ENCODE measurements at places on chromosomes 13 and 19.
A peak's percentile ranks its signal among the peaks of the same experiment; 100 is the strongest.

GRCh38 chr13:29877456-29878078 is 27.1 kb upstream of the UBL3 start:
- DNase-seq, result no peak

GRCh38 chr13:98576200-98576945 is 534 bp downstream of the STK24 start:
- DNase-seq, result no peak

DNA sequence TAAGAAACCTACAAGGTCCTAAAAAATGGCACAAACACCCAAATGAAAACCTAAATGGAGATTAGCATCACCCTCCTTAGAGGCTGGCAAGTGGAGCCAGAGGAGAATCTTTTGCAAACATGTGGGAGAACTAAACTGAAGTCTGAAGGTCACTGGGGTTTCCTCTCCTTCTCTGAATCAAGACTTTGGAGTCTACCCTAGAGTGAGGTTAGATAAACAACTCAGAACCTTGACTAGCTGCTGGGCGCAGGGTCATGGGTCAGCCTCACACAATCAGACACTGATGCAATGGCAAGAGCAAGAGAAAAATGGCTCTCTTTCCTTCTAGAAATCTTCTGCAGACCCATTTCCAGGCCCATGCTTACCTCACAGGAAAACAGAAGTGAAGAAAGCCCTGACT is 165.8 kb downstream of the KCTD12 start:
- DNase-seq, result no peak

DNA sequence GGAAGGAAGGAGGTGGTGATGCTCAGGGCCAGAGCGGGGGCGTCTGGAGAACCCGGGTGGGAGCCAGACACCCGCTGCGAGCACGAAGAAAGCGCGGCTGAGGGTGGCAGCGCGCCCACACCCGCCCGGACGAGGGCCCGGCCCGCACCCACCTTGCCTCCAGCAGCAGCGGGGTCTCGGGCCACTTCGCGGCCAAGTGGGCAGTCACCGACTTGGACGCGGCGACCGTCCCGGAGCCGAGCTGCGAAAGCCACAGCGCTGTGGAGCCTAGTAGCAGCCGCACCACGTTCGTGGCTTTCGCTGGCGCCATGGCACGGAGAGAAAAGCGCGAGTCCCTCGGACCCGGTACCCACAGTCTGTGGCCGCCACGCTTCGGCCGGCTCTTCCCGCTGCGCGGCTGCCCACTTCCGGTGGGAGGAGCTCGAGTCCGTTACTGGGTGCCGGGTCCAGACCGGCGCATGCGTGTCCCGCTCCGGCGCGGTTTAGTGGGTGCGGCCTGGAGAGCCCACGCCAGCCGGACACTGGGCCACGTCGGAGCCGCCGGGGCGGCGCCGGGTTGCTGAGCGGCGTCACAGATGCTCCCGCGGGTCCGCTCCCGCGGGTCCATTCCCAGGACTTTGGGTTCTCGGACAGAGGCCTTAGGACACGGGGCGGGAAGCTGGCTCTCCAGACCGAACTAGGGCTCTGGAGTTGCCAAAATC is at the start of gene UGGT2:
Gene UGGT2, minus strand, starts transcription at position 399 of the 701 bp plus-strand sequence. Its CDS starts 89 bp downstream, at position 310.
- peak; percentile 86 for DNase-seq

DNA sequence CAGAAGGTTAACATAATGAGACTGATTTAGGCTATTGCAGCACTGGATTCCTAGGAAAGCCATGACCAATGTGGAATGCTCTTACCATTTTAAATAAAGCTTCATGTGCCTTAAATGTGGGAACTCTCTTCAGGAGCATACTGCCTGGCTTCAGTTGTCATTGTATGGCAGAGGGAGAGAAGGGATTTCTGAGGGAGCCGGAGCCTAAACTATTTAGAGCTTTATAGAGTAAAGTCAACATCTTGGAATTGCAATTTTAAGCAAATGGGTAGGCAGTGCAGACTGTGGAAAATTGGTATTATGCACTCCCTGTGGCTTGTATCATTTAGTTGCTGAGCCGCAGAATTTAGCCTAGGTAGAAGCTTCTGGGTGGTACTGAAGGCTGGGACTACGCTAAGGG is 2041.4 kb downstream of the PCDH9 start:
- no peak for DNase-seq

GRCh38 chr13:94966422-94966955 is 254.1 kb upstream of the SOX21 start:
- no peak for DNase-seq

DNA sequence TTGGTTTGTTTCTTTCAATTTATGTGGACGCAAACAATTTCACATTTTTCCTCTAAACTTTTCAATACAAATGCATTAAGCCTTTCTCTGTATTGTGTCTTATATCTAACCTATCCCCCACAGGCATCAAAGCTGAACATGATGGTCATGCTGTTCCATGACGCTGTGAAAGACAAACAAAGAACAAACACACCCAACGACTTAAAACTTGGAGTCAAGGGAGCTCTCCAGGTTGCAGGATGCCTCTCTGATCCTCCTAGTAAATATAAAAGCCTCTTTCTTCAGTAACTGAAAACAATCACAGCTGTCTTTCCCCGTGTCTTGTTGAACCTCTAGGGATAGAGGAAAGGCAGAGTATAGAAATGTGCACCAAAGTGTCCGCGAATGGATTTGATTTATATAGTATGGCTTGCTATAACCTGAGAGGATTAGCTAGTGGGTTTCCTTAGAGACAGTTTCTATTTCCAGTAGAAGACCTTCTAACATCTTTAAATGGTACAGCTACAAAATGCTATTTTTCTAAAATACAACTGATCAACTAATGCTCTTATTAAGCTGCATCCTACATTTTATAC is 43.1 kb downstream of the PCDH9 start:
- DNase-seq, result no peak

GRCh38 chr13:97621631-97622030 is 187.7 kb downstream of the RAP2A start:
- no peak for DNase-seq

- no peak for DNase-seq
Observed at GRCh38 chr19:4043966-4044715, 22.6 kb downstream of the ZBTB7A start.

DNA sequence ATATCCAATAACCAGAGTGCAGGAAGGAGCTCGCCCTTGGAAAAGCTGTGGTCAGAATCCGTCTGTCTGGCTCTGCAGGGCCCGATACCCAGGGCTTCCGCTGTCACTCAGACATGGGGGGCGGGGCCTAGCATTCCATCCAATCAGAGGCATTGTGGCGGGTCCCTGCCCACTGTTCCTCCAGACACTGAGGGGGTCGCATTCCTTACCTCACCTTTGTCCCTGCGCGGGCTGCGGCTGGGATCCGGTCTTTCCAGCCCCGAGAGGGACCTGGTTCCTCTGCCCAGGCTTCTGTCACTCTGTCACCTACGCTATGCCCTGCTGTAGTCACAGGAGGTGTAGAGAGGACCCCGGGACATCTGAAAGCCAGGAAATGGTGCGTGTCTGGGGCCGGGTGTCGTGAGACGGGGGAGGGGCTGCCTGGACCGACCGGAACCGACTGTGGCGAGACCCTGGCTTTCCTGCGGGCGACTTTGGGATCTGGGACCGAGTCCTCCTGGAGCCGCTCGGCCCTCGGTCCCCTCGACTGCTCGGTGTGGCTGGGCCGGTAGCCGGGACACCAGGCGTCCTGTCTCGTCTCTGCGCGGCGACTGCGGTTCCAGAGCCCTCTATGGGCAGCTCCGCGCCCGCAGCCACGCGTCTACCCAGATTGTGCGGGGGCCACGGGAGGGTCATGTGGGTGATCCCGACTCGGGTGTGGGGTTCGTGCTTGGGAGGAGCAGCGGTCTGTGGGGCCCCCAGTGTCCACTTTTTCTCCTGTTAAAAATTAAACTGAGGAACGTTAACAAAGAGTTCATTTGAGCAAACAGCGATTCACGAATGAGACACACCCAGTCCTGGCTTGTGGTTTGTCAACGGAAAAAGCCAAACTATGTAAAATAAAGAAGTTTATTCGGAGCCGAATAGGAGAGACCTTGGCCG is at the start of gene ZNF69:
Gene ZNF69, plus strand, starts transcription at position 172 of the 921 bp plus-strand sequence. Its CDS starts 142 bp downstream, at position 314.
- DNase-seq, result peak; percentile 51

- peak; percentile 44 for DNase-seq
Observed at GRCh38 chr19:6041991-6042481, 64.1 kb upstream of the RANBP3 start.

- no peak for DNase-seq
Observed at GRCh38 chr13:51943721-51944120, 67.5 kb downstream of the ATP7B start.

DNA sequence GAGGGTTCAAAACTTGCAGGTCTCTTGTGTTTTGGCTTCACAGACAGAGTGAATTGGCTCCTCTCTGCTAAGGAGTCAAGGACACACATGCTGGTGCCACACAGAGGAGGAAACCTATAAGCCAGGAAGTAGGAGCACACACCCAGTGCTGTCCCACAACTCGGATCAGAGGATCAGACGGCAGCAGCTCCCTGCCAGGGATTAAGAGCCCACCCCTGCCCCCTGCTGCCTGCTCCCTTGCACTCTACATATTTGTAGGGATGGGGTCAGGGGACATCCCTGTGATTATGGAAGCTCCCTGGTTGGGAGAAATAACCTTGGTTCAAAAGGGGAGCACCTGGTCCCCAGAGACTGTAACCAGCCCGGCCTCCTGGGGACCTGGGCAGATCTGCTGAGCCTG is 77.5 kb upstream of the CLDN10 start:
- no peak for DNase-seq

DNA sequence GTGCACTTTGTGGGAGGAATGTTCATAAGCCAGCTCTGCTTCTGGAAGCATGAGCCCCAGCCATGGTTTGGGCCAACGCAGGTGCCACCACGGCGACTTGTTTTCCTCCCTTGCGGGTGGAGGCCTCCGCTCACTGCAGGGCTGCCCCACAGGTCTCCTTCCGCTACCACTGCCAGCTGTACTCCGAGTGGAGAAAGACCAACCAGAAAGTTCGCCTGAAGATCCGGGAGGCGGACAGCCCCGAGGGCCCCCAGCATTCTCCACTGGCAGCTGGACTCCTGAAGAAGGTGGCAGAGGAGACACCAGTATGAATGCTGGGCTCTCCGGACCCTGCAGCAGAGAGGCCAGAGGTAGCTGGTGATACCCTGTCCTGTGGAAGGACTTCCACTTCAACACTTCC is 6.5 kb upstream of the HNRNPM start:
- no peak for DNase-seq

DNA sequence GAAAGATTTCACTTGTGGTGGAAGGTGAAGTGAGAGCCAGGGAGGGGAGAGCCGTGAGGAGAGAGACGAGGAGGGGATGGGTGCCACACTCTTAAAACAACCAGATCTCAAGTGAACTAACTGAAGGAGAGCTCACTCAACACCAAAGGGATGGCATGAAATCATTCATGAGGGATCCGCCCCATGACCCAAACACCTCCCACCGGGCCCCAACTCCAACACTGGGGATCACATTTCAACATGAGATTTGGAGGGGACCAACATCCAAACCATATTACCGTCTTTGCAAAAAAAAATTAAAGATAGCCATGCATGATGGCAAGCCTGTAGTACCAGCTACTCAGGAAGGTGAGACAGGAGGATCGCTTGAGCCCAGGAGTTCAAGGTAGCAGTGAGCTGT is 34.9 kb upstream of the POP4 start:
- DNase-seq, result no peak

DNA sequence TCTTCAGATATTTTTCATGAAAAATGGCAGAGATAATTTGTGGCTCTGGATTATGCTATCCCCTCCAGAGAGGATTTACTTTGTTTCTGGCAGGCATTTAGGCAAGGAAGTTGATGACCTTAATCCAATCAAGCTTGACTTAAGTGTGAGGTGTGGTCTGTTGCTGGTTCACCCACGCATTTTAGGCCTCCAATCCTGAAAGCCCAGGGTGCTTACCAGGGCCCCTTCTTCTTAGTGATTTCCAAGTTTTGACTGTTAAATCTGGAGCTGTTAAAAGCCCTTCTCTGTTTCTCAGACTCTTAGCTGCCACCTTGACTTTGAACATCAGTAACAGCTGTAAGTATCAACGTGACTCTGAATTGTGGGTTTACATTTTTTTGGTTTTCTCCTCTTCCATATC is 161.8 kb downstream of the DNAJC15 start:
- no peak for DNase-seq

- no peak for DNase-seq
Observed at GRCh38 chr13:100266026-100266425, 177.1 kb downstream of the PCCA start.

DNA sequence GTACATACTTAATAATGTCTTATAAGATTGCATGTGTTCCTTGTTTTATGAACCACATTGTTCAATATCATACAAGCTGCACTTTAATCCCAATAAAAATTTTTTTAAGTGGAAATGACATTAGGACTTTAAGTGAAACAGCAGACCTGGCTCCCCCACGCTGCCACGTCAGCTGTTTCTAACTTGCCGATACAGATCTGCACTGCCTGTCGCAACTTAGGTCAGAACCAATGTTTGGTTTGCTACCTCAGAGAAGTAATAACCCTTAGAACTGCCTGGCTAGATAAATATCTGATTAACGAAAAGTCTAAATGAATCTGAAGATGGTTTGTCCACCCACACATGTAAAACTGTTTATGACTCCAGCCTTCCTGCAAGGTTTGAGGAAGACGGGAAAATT is 327.5 kb upstream of the DACH1 start:
- DNase-seq, result no peak

GRCh38 chr13:46893798-46894560 is 2.9 kb downstream of the HTR2A start:
- DNase-seq, result peak; percentile 38

DNA sequence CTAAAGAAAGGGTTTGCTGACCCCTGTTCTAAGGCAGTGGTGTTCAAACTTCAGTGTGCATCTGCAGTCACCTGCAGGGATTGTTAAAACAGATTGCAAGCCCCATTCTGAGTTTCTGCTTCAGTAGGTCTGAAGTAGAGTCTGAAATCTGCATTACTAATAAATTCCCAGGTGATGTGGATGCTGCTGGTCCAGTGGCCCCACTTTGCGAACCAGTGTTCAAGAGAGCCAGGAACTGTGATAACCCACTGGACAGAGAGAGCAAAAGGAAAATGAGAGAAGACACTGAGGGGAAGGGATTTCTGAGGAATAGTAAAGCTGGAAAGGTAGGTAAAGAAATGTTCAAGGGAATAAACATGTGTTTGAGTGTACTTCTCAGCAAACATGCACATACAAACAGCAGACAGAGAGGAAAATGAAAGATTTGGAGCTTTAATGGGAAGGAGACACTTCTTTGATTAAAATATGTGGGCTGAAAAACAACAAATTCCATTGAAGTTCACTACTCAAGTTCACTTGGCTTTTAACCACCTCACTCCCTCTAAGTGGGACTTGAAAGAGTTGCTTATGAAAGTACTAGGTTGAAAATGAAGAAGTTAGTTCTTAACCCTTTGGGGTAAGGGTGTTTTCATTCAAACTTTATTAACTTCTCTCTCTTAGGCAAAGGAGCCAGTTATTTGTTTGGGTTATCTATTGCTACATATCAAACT is 26.4 kb upstream of the FAM216B start:
- no peak for DNase-seq
